ENCODE measurements at places on chromosomes 1 and 21.
A peak's percentile ranks its signal among the peaks of the same experiment; 100 is the strongest.

- no peaks in the 10 kb centered on the region for H3K36me3 ChIP-seq
- no peak overlapping the region for H3K4me3 ChIP-seq
- DNase-seq: no peak
- no peak overlapping the region for H3K27ac ChIP-seq
Measured at GRCh38 chr1:208631506-208631905, 387.3 kb upstream of the PLXNA2 start.

DNA sequence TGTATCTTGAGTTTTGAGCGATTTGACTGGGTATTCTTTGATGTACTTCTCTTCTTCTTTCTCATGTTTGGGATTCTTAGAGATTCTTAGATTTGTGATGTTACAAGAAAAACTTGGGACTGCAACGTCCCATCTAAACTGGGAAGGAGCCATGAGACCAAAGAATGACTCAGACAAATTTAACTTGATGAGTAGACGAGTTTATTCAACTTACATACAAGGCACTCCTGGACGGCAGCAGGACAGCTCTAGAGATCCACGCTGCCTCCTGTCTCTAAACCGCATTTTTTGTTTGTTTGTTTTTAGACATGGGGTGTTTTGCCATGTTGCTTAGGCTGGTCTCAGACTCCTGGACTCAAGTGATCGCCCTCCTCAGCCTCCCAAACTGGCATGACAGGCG is 137.1 kb downstream of the PIK3R3 start:
- no peak overlapping the region for H3K4me3 ChIP-seq
- no peak for DNase-seq
- no peaks in the 10 kb centered on the region for H3K36me3 ChIP-seq
- H3K27me3 ChIP-seq: no peaks in the 10 kb centered on the region
- no peaks in the 10 kb centered on the region for H3K4me1 ChIP-seq

DNA sequence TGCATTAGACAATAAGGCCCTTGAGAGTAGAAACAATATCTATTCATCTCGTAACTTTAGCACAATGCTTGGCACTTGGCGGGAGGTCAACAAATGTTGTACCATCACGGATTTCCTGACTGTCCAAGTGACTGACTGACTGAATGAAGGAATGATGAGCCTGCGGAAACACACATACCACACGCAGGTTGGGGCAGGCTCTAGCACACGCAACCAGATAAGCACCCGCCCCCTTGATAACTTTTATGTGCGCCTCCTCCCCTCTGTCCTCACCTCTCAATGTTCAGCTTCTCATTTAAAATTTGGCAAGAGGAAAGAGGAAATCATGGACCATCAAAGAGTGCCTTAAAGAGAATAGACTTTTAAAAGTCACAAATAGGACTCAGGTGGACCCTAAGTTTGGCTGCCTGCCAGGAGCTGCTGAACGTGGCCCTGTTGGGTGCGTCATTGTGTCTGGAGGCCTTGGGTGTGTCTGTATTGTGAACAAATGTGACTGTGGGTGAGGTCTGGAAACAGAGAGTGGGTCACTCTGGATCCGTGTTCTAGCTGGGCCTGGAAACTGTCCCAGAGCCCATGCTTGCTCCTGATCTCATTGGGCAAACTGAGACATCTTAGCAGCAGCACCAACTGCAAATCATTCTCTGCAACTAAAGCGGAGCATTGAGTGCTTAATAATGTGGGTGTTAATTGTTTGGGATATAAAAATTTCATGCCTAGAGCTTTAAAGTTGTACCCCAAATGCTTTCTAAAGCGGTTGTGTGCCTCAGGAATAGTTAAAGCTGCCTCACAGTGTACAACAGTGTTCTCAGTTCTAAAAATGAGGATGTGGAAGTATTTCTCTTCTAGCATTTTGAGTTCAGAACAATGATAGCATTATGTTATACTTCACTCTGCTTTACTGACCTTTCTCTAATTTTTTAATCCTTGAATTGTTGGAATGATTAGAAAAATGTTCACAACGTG is 47.6 kb upstream of the ABCG1 start:
- H3K4me3 ChIP-seq: no peak overlapping the region
- no peak overlapping the region for H3K27ac ChIP-seq

- no peaks in the 10 kb centered on the region for H3K36me3 ChIP-seq
- peaks cover 22% of the 10 kb centered on the region for H3K4me1 ChIP-seq
- no peak overlapping the region for H3K4me3 ChIP-seq
- no peaks in the 10 kb centered on the region for H3K27me3 ChIP-seq
Measured at GRCh38 chr1:183996396-183996795, 41.1 kb downstream of the COLGALT2 start.

- H3K36me3 ChIP-seq: no peaks in the 10 kb centered on the region
- peak overlapping the region; percentile 90 for H3K27ac ChIP-seq
- peaks cover 17% of the 10 kb centered on the region for H3K4me1 ChIP-seq
- H3K4me3 ChIP-seq: peak overlapping the region; percentile 71
- DNase-seq: peak; percentile 9
- no peaks in the 10 kb centered on the region for H3K27me3 ChIP-seq
Measured at GRCh38 chr21:42219606-42220137, 732 bp downstream of the ABCG1 start.

DNA sequence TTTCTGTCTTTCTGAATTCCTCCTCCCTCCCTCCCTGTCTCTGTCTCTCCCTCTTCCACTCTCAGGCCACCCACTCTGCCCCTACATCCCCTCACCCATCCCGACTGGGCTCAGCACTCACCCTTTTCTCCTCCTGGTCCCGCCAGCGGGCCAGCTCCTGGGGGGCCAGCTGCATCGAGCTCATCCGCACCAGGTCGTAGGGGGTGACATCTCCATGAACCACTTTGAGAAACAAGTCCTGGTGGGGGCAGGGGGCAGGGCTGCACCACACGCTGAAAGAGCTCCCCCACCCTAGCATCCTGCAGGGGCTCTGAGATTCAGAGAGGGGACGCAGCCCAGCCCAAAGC is 17.8 kb downstream of the SPOCD1 start:
- no peaks in the 10 kb centered on the region for H3K4me1 ChIP-seq
- H3K4me3 ChIP-seq: no peak overlapping the region
- no peak for DNase-seq

- H3K27me3 ChIP-seq: no peaks in the 10 kb centered on the region
- H3K4me3 ChIP-seq: no peak overlapping the region
- no peak overlapping the region for H3K27ac ChIP-seq
- no peak for DNase-seq
- no peaks in the 10 kb centered on the region for H3K4me1 ChIP-seq
- no peaks in the 10 kb centered on the region for H3K36me3 ChIP-seq
Measured at GRCh38 chr1:55257958-55258357, 42.8 kb upstream of the USP24 start.

DNA sequence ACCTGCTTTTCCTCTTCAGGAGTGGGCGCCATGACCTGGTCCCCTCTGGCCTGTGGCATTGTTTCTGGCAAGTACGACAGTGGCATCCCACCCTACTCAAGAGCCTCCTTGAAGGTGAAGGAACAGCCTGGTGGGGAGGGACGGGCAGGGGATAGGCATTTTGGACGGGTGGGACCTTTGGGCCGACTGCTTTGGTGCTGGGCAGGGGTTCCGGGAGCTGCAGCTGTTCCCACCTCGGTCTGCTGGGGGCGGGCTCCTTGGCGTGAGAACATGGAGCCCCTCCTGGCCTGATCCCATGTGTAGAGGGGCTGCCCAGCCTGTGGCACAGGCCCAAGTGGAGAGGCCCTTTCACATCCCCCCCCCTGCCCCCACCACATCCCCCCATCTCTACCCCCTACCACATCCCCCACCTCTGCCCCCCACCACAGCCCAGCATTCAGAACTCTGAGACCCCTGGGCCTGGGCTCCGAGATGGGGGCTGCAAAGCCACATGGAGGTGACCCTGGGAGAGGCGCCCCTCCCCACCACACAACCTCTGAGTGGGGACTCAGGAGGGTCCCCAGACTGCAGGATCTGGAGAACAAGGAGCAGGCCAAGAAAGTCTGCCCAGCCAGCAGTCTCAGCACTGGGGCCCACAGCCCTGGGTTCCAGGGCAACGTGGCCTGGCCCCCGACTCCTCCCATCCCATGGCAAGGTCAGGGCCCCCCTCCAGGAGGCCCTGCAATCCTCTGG is 50.0 kb downstream of the KCNAB2 start:
- no peaks in the 10 kb centered on the region for H3K27me3 ChIP-seq
- H3K4me1 ChIP-seq: no peaks in the 10 kb centered on the region
- DNase-seq: no peak
- no peak overlapping the region for H3K4me3 ChIP-seq

DNA sequence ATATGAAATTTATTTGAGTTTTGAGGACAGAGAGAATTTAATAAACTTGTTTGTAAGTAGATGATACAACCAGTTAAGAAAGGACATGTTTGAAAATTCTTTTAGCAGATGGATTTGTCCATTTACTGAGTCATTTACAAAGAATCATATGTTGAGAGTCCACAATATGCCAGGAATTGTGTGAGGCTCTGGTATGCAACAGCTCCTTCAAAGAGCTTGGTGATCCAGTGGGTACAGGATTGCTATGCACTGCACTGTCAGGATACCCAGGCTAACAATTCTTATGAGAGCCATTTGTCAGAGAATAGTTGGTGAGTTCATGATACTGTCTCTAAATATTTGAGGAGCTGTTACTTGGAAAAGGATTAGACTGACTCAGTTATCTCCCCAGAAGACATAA is 11.0 kb downstream of the DNM3 start:
- H3K4me1 ChIP-seq: no peaks in the 10 kb centered on the region
- DNase-seq: no peak
- H3K36me3 ChIP-seq: no peaks in the 10 kb centered on the region
- H3K27me3 ChIP-seq: no peaks in the 10 kb centered on the region

- no peak overlapping the region for H3K27ac ChIP-seq
- H3K4me3 ChIP-seq: no peak overlapping the region
- H3K4me1 ChIP-seq: peaks cover 14% of the 10 kb centered on the region
- H3K36me3 ChIP-seq: no peaks in the 10 kb centered on the region
- DNase-seq: no peak
- H3K27me3 ChIP-seq: no peaks in the 10 kb centered on the region
Measured at GRCh38 chr1:230804396-230804795, 57.2 kb downstream of the CAPN9 start.

- no peaks in the 10 kb centered on the region for H3K27me3 ChIP-seq
- H3K27ac ChIP-seq: no peak overlapping the region
- no peaks in the 10 kb centered on the region for H3K36me3 ChIP-seq
Measured at GRCh38 chr1:97245682-97246081, 524.1 kb downstream of the PTBP2 start.

- H3K36me3 ChIP-seq: no peaks in the 10 kb centered on the region
- H3K4me1 ChIP-seq: no peaks in the 10 kb centered on the region
- no peaks in the 10 kb centered on the region for H3K27me3 ChIP-seq
- no peak overlapping the region for H3K4me3 ChIP-seq
Measured at GRCh38 chr1:60864722-60865121, 217.6 kb upstream of the NFIA start.

DNA sequence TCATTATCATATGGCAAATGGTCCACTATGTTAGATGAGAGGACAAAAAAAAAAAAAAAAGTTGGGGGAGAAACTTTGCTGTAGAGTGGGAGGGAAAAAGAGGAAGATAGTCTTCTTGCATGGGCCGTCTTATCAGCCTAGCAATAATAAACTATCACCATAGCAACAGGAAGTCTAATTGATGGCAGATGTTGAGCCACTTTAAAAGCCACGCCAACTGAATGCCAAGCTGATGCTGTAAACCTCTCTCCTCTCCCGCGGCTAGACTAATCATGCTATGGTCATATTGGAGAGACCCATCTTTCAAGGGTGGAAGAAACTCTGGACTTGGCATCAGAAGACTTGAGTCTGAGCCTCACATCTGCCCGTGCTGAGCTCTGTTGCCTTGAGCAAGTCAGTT is 122.2 kb upstream of the HOOK1 start:
- DNase-seq: no peak
- H3K4me3 ChIP-seq: no peak overlapping the region
- H3K27me3 ChIP-seq: no peaks in the 10 kb centered on the region

GRCh38 chr1:231973830-231974229 is 347.2 kb downstream of the DISC1 start:
- no peak overlapping the region for H3K4me3 ChIP-seq
- H3K4me1 ChIP-seq: no peaks in the 10 kb centered on the region
- H3K27ac ChIP-seq: no peak overlapping the region
- no peaks in the 10 kb centered on the region for H3K27me3 ChIP-seq
- no peaks in the 10 kb centered on the region for H3K36me3 ChIP-seq

DNA sequence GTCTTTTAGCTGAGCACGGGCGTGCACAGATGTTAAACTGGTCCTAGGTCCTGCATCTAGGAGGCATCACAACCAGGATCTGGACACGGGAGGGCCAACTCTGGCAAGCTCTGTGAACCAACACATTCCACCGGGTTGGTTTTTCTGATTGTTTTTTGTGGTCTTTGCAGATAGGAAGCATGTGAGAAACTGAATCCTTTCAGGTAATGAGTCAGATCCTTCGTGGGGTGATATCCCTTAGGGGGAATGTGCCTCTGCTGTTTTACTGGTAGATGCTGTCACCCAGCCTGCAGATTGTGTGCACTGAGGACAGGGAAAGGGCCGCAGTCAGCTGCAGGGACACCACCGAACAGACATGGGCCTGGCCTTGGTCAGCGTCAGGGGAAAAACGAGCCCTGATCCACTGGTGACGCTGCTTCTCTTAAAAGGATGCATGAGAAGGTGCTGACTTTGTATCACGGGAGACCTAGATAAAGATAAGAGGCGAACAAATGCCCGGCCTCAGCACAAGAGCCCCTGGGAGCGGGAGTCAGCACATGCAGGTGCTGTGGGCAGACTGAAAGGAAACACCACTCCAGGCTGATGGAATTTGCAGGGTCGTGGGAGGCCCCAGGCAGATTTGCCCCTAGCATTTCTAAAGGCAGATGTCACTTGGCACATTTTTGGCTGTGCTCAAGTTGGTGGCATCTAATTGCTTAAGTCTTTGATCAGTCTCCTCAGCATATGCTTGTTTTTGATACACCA is 51.1 kb downstream of the DOP1B start:
- H3K27me3 ChIP-seq: no peaks in the 10 kb centered on the region
- H3K27ac ChIP-seq: no peak overlapping the region
- no peaks in the 10 kb centered on the region for H3K36me3 ChIP-seq
- no peak for DNase-seq
- H3K4me3 ChIP-seq: no peak overlapping the region
